ENCODE measurements at places on chromosomes 5 and 9.

GRCh38 chr5:69312459-69313160 lies 20.0 kb downstream of the CCDC125 start:
- no peak for DNase-seq

- peak; percentile 18 for DNase-seq
Measured at GRCh38 chr9:126989847-126990842, 75.6 kb downstream of the RALGPS1 start.

- DNase-seq: no peak
Measured at GRCh38 chr9:18010492-18010891, 431.6 kb downstream of the SH3GL2 start.

GRCh38 chr9:109497226-109498153 lies 617 bp downstream of the PTPN3 start:
- no peak for DNase-seq

GRCh38 chr5:126277762-126278161 lies 145.4 kb upstream of the GRAMD2B start:
- DNase-seq: no peak

DNA sequence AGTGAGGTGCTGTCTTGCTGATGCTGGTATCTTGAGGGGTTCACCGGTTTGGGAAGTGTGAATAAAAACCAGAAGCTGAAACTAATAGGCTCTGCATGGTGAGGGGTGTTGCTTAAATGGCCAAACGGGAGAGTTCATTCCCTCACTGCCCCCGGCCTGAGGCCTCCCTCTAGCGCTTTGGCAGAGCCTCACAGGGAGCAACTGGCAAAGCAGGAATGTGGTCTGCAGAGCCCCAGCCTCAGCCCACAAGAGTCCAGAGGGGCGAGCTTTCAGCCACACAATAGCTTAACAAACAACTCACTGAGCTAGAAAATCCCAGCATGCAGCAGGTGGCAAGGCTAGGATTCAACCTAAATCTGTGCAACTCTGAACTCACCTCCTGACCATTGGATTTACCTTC lies 234.8 kb downstream of the MED10 start:
- no peak for DNase-seq

DNA sequence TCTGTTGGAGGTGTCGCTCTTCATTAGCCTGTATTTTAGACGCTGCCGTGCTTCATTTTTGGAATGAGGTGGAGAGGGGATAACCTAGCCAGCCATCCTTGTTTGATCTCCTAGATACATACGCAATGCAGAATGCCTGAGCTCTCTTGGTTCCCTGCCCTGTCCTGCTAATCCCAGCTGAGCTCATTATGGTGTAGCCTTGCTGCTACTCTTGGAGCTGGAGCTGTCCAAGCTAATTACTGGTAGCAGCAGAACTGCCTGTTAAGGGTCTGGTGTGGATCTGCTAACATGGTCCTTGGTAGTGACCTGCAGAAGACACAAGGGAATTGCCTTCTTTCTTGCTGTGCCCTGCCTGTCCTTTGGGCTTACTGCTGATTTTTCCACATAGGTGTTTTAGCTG lies 207.9 kb downstream of the CNTLN start:
- DNase-seq: no peak

DNA sequence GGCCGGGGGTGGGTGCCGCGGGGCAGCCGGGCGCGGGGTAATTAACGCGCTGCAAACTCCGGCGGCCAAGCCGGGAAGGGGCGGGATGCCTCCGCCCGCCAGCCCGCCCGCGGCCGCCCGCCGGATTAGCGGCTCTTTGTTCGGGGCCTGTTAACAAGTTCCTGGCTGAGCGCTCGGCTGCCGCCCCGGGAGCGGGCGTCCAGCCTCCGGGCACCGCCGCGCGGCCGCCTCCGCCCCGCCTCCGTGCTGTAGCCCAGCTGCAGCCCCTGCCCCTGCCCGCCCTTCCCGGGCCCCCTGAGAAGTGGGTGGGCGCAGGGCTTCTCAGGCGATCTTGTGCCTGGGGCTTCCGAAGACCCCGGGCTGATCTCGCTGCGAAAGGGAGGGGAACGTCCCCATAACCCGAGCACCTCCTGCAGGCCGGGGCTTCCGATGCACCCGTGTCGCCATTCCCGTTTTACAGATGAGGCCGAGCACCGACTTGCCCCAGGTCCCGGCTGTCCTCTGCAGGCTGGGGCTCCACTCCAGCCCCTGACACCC lies 7.5 kb downstream of the UNC5A start:
- DNase-seq: no peak

- DNase-seq: no peak
Measured at GRCh38 chr5:31641575-31641974, 2.6 kb downstream of the PDZD2 start.

DNA sequence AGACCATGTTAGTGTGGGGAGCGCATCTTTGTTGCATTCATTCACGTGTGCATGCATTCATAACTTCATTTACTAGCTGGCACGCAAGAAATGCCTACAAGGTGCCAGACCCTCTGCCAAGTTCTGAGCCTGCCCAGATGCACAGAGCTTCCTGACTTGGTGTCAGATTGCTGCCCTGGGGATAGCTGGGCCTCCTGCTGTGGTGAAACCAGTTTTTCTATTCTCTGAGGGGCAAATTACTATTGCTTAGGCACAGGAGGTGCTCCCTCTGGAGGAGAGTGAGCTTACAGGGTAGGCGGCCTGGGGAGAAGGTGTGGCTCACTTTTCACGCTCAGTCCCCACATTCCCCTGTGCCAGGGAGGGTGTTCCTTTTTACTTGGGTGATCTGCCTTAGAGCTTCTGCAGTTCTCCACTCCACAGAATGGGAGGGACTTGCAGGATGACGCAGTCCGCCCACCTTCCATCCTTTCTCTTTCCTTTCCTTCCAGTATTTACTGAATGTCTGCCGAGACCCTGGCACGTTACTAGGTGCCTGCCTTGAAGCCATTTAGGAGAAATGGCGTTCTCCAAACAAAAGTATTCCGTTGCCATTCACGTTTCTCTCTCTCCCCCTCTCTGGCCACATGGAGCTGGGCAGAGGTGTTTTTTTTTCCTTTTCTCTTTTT lies 27.9 kb upstream of the CTNNA1 start:
- peak; percentile 67 for DNase-seq

All from AG10803 (cell line).